ENCODE measurements at places on chromosomes 7 and 10. TPM values are rescaled to one million over a fixed set of nuclear protein-coding genes. Genes with fewer than 3 reads are reported as not detected.

The MOGAT3 gene
- not detected for total RNA-seq

The CTNNA3 gene
- 8.8 TPM for total RNA-seq

The GRID2IP gene
- total RNA-seq: 0.39 TPM

The UNCX gene
- total RNA-seq: not detected

The PPP1R9A gene
- total RNA-seq: 12.0 TPM

The BLVRA gene
- total RNA-seq: 61.0 TPM

The CTTNBP2 gene
- 15.9 TPM for total RNA-seq

The PEX1 gene
- 17.1 TPM for total RNA-seq

GRCh38 chr7:131061818-131062217, 265.9 kb upstream of the MKLN1 start:
- DNase-seq: no peak

DNA sequence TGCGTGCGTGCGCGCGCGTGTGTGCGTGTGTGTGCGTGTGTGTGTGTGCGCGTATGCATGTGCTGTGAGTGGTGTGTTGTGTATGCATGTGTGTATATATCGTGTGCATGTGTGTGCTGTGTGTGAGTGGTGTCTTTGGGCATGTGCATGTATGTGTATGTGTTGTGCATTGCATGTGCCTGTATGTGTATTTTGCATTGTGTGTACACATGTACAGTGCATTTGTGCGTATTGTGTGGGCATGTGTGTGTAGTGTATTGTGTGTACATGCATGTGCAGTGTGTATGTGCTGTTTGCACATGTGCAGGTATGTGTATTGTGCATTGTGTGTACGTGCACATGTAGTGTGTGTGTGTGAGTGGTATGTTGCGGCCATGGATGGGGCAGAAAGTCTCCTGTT, 6.0 kb upstream of the DPYSL4 start:
- DNase-seq: no peak

DNA sequence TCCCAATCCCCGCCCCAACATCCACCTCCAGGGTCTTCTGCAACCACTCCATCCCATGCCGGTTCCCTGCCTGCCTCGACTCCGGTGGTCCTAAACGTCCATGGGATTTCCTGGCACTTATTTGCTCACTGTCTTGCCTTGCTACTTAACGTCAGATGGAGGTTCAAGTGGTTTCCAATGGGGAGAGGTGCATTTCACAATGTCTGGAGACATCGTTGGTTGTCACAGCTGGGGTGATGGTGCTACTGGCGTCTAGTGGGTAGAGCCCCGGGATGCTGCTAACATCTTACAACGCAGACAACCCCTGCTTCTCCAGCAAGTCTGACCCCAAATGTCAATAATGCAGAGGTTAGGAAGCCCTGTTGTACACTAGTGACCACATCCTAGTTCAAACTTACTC, 82.9 kb upstream of the ANLN start:
- DNase-seq: no peak

- no peak for DNase-seq
Measured at GRCh38 chr7:71298378-71298777, 166.4 kb downstream of the GALNT17 start.

GRCh38 chr10:133230044-133230361, at the start of gene UTF1:
UTF1 (plus strand) TSS chr10:133230217; CDS start chr10:133230289, 72 bp downstream.
- no peak for DNase-seq
